COLO829 (cell line): ENCODE measurements at places on chromosomes 2 and 18.

GRCh38 chr2:162824304-162824703 lies 14.3 kb downstream of the KCNH7 start:
- DNase-seq = no peak

DNA sequence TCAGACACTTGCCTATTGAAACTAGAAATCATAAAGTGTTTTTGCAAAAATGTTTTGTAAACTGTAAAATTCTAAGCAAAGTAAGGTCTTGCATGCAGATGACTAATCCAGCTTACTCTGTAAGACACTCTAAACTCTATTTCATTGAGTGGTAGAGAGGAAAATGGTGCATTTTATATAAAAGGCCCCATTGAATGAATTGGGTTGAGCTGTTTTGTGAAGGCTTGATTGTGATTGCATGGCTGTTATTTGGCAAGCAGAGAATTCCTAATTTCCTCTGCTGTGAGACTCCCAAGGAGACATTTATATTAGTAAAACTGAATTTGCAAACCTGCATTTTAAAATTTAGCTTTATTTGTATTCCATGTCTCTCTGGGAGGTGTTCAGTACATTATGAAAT lies 234.5 kb downstream of the PARD3B start:
- peak; percentile 11 for DNase-seq

DNA sequence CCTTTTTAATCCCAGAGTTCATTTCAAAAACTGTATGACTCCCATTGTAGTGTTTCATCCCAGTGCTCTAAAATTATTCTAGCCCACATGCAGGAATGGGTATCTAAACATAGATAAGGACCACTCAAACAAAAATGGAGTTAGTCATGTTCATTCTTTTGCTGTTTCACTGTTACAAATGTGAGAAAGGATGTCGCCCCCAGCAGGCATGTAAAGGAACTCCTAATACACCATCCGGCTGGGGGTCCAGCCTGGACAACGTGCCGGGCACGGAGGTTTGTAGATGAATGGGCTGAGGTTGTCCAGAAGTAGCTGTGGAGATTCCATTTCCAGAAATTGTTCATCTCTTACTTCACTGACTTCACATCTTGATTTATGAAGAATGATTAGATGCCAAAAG lies 101.9 kb upstream of the RAB12 start:
- no peak for DNase-seq

DNA sequence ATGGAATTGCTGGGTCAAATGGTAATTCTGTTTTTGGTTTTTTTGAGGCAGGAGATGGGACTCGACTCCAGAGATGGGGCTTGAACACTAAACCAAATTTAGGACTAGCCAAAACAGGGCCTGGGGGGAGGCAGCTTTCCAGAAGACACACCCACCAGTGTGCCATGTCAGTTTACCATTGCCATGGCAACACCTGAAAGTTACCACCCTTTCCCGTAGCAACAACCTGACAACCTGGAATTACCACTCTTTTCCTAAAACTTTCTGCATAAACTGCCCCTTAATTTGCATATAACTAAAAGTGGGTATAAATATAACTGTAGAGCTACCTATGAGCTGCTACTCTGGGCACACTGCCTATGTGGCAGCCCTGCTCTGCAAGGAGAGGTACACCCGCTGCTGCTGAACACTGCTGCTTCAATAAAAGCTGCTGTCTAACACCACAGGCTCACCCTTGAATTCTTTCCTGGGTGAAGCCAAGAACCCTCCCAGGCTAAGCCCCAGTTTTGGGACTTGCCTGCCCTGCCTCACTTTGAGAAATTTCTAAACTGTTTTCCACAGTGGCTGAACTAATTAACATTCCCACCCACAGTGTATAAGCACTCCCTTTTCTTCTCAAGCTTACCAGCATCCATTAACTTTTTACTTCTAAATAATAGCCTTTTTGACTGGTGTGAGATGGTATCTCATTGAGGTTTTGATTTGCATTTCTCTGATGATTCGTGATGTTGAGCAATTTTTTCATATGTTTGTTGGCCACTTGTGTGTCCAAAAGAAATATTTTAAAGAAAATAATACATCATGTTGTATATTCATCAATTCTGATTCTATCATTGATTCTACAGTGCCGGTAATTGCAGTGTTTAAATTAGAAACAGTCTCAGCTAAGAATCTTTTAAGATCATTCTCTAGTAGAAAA lies 10.6 kb downstream of the CDK15 start:
- DNase-seq = no peak

- no peak for DNase-seq
These were observed 170.9 kb downstream of the ACKR3 start for GRCh38 chr2:236740506-236740905.

- DNase-seq = no peak
These were observed 1130.3 kb upstream of the CDH2 start for GRCh38 chr18:29307231-29307630.

DNA sequence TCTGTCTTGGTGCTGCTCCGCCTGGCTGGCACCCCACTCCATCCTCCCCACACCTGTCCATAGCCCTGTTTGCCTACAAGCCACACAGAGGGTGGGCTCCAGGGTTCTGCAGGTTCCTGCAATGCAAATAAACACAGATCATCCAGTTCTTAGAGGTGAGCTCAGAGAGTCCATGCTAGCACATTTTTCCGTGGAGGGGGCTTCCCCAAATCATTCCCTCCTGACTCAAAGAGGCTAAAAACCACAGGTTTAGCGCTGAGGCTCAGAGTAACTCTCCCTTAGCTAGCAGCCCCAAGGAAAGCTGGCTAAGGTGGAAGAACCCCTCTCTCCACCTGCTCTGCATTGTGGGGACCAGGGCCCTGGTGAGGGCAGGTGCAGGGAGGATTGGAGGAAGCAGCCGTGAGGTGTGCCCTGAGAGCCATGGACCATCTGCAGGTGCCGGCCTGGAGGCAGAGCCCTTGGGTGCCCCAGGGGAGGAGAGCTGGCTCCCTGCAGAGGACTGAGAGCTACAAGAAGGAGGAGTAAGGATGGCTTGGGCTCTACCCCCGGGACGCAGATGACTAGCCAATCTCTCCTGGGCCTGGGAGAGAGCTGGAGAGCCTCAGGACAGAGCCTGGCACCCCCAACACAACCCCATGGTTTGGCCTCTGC lies 23.8 kb upstream of the TEX44 start:
- DNase-seq = no peak

DNA sequence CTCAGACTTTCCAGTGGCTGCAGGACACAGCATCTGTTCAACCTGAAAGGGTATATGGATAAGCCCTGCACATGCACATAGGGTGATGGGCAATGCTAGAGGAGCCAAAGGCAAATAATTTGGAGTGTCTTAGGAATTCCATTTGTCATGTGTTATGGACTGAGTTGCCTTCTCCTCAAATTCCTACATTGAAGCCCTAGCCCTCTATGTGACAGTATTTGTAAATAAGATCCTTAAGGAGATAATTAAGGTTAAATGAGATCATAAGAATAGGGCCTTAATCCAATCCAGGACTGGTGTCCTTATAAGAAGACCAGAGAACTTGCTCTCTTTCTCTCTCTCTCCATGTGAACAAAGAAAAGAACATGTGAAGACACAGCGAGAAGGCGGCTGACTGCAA lies 42.9 kb upstream of the CREG2 start:
- no peak for DNase-seq

GRCh38 chr18:47985866-47986265 lies 55.4 kb upstream of the SMAD2 start:
- no peak for DNase-seq

- no peak for DNase-seq
These were observed 64.6 kb downstream of the KCTD18 start for GRCh38 chr2:200445284-200445683.

- DNase-seq = no peak
These were observed 2.9 kb downstream of the DSG3 start for GRCh38 chr18:31450409-31450808.

- DNase-seq = no peak
These were observed 2.1 kb upstream of the FBLN7 start for GRCh38 chr2:112136096-112136495.

DNA sequence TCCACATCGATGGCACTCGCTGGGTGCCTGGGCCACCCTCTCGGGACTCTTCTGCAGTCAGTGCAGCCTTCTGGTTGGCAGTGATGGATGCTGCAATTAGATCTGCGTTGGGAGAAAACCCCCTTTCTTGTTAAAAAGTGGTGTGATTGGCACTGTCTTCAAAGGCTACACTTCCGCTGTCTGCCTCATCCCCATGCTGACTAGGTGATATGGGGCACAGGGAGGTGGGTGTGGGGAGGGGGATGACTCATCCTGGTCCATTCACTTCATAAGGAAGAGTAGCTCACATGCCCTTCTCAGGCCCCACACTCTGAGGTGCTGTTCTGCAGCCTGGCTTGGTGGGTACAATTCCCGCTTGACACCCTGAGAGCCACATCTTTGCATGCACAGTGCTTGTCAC lies 77.4 kb downstream of the THNSL2 start:
- DNase-seq = no peak

- peak; percentile 32 for DNase-seq
These were observed 456.9 kb upstream of the TNP1 start for GRCh38 chr2:217316743-217317142.

DNA sequence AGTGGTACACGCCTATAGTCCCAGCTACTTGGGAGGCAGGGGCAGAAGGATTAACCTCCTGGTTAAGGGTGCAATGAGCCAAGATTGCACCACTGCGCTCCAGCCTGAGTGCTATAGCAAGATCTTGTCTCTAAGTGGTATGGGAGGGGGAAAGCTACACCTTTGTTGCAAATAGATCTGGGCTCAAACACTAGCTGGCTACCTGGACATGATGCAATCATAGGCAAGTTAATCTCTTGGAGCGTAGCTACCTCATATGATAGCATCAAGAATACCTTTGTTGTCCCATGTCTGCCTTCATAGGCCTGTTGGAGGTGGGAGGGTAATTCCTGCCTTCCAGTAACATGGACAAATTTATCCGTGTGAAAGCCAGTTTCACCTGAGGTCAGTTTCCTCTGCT lies 15.7 kb downstream of the KLHL29 start:
- no peak for DNase-seq

- no peak for DNase-seq
These were observed 25.2 kb downstream of the AAK1 start for GRCh38 chr2:69618362-69618761.

DNA sequence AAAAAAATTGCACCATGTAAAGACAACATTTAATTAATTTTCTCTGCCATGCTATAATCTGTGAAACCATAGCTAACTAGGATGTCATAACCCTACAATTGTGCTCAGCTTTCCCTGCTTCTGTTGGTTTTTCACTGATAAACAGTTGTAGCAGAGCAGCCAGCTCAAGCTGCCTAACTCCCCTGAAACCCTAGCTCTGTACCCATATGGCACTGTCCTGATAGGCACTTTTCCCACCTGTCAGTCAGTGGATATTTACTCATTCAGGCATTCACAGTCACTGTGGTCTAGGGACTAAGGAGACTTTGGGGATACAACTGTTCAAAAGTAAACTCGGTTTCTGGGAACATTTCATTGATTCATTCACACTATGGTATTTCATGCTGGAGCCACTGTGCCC lies 407.0 kb downstream of the DSEL start:
- DNase-seq = no peak
